Thoracic aorta (tissue), 2 donors: ENCODE measurements at places on chromosomes 7 and 10. TPM values are rescaled to one million over a fixed set of nuclear protein-coding genes. Genes with fewer than 3 reads are reported as not detected.

DNA sequence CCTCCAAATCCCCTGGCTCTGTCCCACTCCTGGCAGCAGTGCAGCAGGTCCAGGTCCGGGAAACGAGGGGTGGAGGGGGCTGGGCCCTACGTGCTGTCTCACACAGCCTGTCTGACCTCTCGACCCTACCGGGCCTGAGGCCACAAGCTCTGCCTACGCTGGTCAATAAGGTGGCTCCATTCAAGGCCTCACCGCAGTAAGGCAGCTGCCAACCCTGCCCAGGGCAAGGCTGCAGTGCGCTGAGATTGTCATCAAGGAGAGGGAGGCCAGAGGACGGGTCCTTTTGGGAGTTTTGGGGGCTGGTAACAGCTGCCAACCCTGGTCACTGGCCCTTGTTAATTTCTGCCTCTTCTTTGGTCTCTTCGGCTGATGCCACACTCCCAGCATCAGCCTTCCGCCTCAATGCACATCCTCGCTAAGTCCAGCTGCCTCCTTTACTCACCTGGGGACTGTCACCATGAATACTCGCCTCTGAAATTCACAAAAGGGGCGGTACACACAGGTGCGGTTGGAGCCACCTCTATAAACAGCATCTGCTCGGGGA is 3.5 kb downstream of the EPO start:
- H3K27ac ChIP-seq, result no peak overlapping the region
- peaks cover 5% of the 10 kb centered on the region for H3K27me3 ChIP-seq
- H3K36me3 ChIP-seq, result no peaks in the 10 kb centered on the region

DNA sequence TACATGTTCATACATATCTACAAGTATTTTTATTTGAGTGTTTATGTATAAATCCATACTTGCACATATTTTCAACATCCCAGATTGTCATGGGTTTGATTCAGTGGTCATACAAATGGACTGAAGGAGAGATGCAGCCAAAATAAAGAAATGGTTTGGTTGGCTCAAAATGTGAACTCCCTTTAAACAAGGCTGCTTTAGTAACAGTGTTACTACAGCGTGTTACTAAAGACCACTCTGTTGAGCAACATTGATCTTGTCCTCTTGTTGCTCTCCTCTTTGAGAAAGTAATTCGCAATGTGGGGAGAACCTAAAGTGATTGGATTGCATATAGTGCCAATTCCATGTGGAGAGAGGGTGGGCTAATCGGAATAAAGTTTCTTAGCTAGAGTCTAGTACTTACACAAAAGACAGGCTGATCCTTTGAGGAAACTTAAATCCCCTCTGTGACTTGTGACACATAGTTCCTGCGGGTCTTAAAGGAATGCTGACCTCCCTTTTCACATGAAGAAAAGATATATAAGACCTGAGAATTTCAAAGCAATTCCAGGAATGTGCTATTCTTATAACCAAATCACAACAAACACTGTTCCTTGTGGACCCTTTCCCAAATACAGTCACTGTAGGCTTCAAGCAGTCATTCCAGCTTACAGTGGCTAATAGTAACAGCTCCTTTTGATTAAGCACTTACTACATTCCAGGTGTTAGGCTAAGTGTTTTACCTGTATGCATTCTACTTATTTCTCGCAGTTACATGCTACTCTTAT is 144.3 kb downstream of the FZD1 start:
- no peaks in the 10 kb centered on the region for H3K27me3 ChIP-seq
- peaks cover 20% of the 10 kb centered on the region for H3K4me1 ChIP-seq
- peak overlapping the region; percentile 19 for H3K27ac ChIP-seq
- H3K36me3 ChIP-seq, result no peaks in the 10 kb centered on the region

- H3K36me3 ChIP-seq, result no peaks in the 10 kb centered on the region
- H3K4me1 ChIP-seq, result no peaks in the 10 kb centered on the region
- H3K4me3 ChIP-seq, result no peak overlapping the region
- DNase-seq, result no peak
- H3K27me3 ChIP-seq, result no peaks in the 10 kb centered on the region
Observed at GRCh38 chr10:124074501-124075109, 18.8 kb downstream of the CHST15 start.

DNA sequence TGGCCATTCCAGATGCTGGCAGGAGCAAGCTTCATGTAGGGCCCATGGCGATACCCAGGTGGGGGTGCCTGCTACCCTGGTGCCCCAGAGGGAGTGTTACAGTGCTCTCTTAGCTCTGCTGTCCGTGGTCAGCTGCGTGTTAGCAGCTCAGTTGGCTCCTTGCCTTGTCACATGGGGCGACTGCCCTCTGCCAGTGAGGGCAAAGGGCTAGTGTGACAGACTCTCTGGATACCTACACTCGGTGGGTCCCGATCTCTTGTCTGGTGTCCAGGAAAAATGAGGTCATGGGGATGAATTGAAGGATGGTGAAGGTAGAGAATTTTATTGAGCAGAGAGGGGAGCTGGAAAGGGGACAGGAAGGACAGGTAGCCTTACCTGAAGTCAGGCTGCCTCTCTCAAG is 152.2 kb downstream of the CYP26A1 start:
- H3K4me3 ChIP-seq, result no peak overlapping the region
- no peak for DNase-seq
- H3K36me3 ChIP-seq, result no peaks in the 10 kb centered on the region
- H3K4me1 ChIP-seq, result no peaks in the 10 kb centered on the region
- H3K27ac ChIP-seq, result no peak overlapping the region
- no peaks in the 10 kb centered on the region for H3K27me3 ChIP-seq

- no peak overlapping the region for H3K4me3 ChIP-seq
- no peaks in the 10 kb centered on the region for H3K27me3 ChIP-seq
- H3K27ac ChIP-seq, result no peak overlapping the region
- H3K36me3 ChIP-seq, result no peaks in the 10 kb centered on the region
Observed at GRCh38 chr10:76001019-76001418, 569.6 kb downstream of the LRMDA start.

- no peak for DNase-seq
- peaks cover 34% of the 10 kb centered on the region for H3K4me1 ChIP-seq
- no peak overlapping the region for H3K27ac ChIP-seq
- peak overlapping the region; percentile 98 for H3K4me3 ChIP-seq
- H3K27me3 ChIP-seq, result no peaks in the 10 kb centered on the region
- H3K36me3 ChIP-seq, result no peaks in the 10 kb centered on the region
Observed at GRCh38 chr7:128742206-128742605, 3.0 kb downstream of the CALU start.

- no peaks in the 10 kb centered on the region for H3K27me3 ChIP-seq
- DNase-seq, result no peak
- H3K4me3 ChIP-seq, result no peak overlapping the region
- no peaks in the 10 kb centered on the region for H3K36me3 ChIP-seq
- H3K27ac ChIP-seq, result no peak overlapping the region
- H3K4me1 ChIP-seq, result no peaks in the 10 kb centered on the region
Observed at GRCh38 chr7:77409739-77410547, 6.2 kb downstream of the GSAP start.

GRCh38 chr10:63681993-63682697 is 160.9 kb downstream of the REEP3 start:
- H3K27me3 ChIP-seq, result no peaks in the 10 kb centered on the region
- H3K4me1 ChIP-seq, result no peaks in the 10 kb centered on the region
- H3K27ac ChIP-seq, result no peak overlapping the region

GRCh38 chr10:52249850-52250395 is 64.2 kb upstream of the DKK1 start:
- no peaks in the 10 kb centered on the region for H3K36me3 ChIP-seq
- H3K4me1 ChIP-seq, result peaks cover 8% of the 10 kb centered on the region
- H3K27me3 ChIP-seq, result no peaks in the 10 kb centered on the region

GRCh38 chr10:51733057-51733456 is 33.7 kb upstream of the CSTF2T start:
- peak overlapping the region; percentile 74 for H3K27ac ChIP-seq
- H3K4me1 ChIP-seq, result peaks cover 16% of the 10 kb centered on the region
- H3K4me3 ChIP-seq, result no peak overlapping the region
- no peaks in the 10 kb centered on the region for H3K27me3 ChIP-seq

DNA sequence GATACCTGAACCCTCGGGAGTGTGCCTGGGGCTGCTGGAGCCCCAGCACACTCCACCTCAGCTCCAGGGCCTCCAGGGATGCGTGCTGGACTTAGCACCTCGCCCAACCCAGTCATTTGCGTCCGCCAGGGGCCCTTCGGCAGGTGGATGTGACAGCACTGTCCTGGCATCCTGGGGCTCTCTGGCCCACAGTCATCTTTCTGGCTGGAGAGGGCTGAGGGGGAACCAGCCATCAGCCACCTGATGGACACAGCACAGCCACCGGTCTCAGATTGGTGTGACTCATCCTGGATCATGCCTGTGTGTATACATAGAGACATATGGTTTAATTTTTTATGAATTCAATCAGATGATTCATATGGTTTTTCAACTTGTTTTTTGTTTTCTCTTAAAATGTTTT is 11.1 kb downstream of the ZNF775 start:
- H3K27ac ChIP-seq, result no peak overlapping the region
- H3K4me3 ChIP-seq, result no peak overlapping the region
- H3K4me1 ChIP-seq, result no peaks in the 10 kb centered on the region
- no peaks in the 10 kb centered on the region for H3K27me3 ChIP-seq
- DNase-seq, result no peak

DNA sequence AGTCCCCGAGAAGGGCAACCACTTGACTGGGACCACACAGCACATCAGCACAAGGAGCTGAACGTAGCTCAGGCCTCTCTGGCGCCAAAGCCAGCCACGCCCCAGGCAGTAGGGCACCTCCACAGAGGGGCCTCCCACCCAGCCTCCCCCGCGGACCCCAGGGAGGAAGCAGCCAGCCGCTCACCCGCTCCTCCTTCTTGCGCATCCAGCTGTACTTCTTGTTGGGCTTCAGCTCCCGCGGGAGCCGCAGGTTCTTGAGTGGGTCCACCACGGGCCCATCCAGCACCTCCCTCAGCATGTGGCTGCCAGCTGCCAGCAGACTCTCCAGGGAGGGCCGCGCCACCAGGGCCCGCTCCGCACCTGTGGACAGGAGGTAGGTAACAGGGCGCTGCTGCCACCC is 61.2 kb downstream of the TNRC18 start:
- peaks cover 41% of the 10 kb centered on the region for H3K36me3 ChIP-seq
- H3K4me3 ChIP-seq, result no peak overlapping the region
- H3K27me3 ChIP-seq, result no peaks in the 10 kb centered on the region
- H3K4me1 ChIP-seq, result peaks cover 48% of the 10 kb centered on the region
- no peak for DNase-seq
- no peak overlapping the region for H3K27ac ChIP-seq

DNA sequence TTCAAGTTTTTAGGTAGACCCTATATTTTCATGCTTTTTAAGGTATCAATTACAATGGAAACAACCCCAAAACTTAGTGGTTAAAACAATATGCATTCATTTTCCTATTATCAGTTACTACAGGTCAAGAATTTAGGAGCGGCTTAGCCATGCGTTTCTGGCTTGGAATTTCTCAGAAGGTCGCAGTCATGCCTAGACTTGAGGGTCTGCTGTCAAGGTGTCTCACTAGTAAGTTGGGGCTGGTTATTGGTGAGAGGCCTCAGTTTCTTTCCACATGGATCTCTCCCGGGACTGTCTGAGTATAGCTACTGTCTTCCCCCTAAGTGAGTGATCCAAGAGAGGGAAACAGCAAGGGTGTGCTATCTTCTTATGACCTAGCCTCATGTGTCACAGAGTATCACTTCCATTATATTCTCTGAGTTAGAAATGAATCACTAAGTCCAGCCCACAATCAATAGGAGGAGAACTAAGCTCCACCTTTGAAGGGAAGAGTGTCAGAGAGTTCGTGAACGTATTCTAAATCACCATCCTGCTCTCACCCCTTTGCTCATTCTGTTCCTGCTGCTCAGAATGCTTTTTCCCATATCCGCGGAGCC is 80.5 kb downstream of the RTKN2 start:
- peak overlapping the region; percentile 59 for H3K27ac ChIP-seq
- H3K4me1 ChIP-seq, result peaks cover 35% of the 10 kb centered on the region
- DNase-seq, result no peak
- H3K27me3 ChIP-seq, result no peaks in the 10 kb centered on the region
- no peak overlapping the region for H3K4me3 ChIP-seq
- no peaks in the 10 kb centered on the region for H3K36me3 ChIP-seq

DNA sequence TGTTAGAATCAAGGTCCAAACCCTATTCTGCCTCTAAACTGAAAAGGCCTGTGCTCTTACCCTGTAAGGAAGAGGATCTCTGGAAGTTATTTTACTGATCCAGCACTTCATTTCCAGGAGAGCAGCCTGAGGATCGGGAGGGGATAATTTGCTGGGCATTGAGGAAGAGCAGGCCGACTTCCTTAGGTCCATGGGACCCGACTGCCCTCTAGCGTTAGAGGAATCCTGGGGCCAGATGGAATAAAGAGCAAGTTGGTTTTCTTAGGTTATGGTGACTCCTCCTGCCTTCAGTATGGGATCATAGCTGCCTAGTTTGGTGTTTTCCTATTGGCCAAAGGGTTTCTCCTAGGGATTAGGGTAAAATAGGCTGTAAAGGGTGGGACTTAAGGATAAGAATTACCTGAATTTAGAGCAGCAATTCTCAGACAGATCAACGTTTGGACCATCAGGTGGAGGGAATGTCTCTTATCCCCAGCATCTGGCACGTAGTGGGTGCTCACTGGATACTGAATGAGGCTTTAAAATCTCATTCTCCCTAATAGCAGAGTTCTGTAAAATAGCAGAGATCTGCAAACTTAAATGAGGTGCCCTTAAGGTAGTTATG is 40.0 kb upstream of the SORBS1 start:
- no peak overlapping the region for H3K27ac ChIP-seq
- peak; percentile 62 for DNase-seq
- no peaks in the 10 kb centered on the region for H3K27me3 ChIP-seq
- H3K4me3 ChIP-seq, result no peak overlapping the region
- H3K4me1 ChIP-seq, result peaks cover 8% of the 10 kb centered on the region

DNA sequence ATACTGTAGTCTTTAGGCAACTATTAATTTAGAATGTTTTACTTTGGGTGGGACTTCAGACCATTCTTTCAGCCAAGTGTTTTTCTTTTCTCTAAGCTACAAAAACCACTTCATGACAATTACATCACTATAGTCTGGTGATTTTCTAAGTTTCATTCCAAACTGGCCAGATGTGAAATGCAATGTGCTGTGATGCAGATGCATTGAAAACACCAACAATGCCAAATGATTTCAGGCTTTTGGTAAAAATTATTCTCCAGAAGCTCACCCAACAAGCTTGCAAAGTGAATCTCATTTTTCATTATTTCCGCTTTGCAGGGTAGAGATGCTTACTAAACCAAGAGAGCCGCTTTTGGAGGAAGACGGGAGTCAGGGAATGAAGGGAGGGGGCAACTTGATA is 118.4 kb upstream of the ANK3 start:
- no peak for DNase-seq
- no peak overlapping the region for H3K4me3 ChIP-seq
- H3K36me3 ChIP-seq, result no peaks in the 10 kb centered on the region
- H3K4me1 ChIP-seq, result no peaks in the 10 kb centered on the region
- H3K27ac ChIP-seq, result no peak overlapping the region

- no peaks in the 10 kb centered on the region for H3K27me3 ChIP-seq
- H3K4me3 ChIP-seq, result no peak overlapping the region
- DNase-seq, result no peak
- H3K4me1 ChIP-seq, result peaks cover 10% of the 10 kb centered on the region
- no peaks in the 10 kb centered on the region for H3K36me3 ChIP-seq
Observed at GRCh38 chr7:120806669-120807068, 51.3 kb downstream of the TSPAN12 start.

OR13A1 gene
- total RNA-seq, result 0.85 TPM

TLL2 gene
- not detected for total RNA-seq

PRR15 gene
- total RNA-seq, result 6.0 TPM

IFIT3 gene
- 9.6 TPM for total RNA-seq

ZPBP gene
- not detected for total RNA-seq

SLC18A3 gene
- total RNA-seq, result not detected

CDC14C gene
- not detected for total RNA-seq

ERVW-1 gene
- total RNA-seq, result not detected

ATXN7L1 gene
- total RNA-seq, result 13.4 TPM
